Activated naive CD4-positive, alpha-beta T cell (primary cell): ENCODE measurements at places on chromosomes 2 and 18.
A peak's percentile ranks its signal among the peaks of the same experiment; 100 is the strongest.

DNA sequence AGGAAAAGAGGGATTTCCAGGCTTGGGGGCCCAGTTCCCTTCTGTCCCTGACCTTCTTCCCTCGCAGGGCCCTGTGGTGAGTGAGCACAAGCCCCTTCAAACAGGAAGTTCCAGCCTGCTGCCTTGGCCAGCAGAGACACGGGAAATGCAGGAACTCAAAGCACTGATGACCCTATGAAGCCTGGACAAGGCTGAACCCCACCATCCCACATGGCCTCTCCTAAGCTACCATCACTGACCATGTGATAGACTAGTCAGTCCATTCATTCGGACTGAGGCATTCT is 196.4 kb downstream of the TNS1 start:
- DNase-seq = no peak

DNA sequence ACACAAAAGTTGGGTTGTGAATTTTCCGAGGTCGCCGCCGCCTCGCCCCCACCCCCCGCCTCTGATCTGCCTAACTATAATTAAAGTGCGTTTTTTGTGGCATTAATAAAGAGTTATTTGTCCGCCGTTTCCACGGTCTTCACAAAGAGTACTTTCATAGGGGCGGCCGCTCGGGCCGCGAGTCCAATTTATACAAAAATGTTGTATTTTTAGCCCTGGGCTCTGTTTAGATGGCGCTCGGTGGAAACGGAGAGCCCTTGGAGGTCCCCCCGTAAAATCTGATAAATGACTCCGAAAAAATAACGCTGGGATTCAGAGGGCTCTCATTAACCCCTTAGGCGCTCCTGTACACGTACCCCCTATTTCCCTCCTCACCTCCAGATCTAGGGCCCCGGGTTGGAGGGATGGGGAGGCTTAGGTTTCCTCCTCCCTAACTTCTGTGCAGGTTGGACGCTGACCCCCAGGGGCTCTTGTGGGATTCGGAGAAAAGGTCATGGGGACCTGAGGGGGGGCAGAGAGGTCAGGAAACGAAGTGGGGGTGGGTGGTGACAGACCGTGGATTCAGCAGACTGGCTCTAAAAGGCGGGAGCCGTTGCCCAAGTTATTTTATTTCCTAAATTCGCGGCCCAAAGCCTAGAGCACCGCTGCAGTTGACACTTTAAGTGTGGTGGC is 1.9 kb downstream of the CYP26B1 start:
- no peak for DNase-seq

DNA sequence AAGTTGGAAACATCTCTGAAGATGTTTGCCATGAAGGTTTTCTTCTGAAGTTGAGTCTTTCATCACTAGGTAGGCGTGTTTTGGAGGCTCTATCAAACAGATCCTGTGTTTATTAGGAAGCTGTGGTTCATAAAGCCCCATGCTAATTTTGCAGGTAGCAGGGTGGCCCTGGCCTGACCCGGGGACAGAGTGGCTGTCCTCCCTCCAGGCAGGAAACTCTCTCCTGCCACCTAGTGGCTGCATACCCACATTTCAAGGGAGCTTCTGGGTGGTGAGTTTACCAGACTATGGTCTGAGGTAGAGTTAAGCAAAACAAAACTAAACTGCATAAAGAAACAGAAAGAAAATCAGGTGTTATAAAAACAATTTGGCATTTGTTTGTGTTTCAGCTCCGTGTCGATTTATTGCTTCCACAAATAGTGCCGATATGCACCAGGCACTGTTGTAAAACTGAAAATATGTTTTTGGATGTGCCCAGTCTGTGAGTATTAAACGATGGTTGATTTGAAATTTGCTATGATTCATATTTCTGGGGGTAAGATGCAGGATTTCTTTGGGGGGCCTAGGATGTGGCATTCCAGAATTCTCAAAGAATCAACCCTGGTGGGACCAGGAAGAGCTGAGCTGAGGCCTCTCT is 26.0 kb upstream of the IL37 start:
- DNase-seq = peak; percentile 11

DNA sequence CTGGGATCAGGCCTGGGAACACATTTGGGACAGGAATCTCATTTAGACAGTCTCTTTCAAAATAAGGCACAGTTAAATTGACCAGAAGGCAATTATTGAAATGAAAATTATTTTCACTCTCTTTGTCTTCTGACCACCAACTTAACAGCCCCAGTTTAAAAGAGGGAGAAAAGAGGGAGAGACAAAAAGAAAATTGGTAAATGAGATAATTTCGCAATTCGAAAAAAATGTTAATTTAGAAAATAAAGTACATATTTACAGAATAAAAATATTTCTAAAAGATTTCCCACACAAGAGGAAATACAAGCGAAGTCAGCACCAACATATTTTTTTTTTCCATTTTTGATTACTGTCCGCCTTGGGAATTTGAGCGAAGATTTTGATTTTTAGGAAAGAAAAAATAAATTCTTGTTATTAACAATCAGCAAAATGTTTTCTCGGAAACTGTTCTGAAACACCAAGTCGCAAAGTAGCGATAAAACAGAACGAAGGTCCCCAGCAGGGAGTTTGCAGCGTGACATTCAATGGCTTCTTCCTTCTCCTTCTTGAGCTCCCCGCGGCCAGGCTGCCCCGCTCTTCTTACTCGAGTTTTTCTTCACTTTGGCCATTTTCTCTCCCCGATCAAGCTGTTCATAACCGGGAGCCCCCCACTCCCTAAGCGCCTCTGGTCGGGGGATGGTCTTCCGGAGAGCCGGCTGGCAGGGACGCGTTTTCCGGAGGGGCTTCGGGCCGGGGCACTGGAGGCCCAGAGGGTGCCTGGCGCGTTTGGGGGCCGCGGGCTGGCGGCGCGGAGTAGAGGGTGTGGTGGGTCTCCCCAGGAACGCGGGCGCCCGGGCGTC is 5.0 kb downstream of the SP9 start:
- DNase-seq = no peak

DNA sequence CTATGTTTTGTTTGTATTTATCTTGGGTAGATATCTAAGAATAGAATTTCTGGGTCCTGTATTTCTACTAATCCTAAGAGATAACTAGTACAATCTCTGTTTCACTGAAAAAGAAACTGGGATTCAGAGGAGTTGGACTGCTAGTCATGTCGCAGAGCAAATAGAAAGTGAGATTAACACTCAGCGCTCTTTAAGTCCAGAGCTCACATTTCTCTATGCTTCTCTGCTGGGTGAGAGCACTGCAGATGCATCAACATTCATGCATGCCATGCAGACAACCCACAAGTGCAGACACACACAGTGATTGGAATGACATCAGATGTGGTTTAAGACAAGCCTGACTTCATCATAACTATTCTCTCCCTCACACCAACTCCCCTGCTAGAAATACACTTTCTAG is 563.8 kb downstream of the TDRD15 start:
- DNase-seq = no peak

- DNase-seq = no peak
Measured at GRCh38 chr2:108414945-108415344, 34.1 kb upstream of the GCC2 start.

DNA sequence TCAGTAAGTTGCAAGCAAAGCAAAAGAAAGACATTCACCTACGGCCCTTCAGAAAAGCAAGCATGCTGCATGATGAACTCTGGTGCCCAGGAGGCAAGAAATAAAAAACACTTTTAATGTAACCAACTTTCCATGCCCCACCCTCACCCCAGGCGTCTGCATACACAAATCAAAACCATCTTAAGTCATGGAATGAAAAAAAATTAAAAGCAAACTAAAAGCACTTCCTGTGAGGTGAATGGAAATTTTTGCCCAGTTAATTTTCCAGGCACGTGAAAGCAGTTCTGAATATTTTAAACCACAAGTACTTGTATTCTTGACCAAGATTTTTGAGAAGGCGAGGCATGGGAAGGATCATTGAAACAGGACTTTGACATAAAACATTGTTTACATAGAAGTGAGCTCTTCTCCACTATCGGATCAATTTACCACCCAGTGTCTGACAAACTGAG is 2.5 kb upstream of the ICOS start:
- no peak for DNase-seq

- no peak for DNase-seq
Measured at GRCh38 chr18:32301361-32301760, 111.5 kb downstream of the MEP1B start.

DNA sequence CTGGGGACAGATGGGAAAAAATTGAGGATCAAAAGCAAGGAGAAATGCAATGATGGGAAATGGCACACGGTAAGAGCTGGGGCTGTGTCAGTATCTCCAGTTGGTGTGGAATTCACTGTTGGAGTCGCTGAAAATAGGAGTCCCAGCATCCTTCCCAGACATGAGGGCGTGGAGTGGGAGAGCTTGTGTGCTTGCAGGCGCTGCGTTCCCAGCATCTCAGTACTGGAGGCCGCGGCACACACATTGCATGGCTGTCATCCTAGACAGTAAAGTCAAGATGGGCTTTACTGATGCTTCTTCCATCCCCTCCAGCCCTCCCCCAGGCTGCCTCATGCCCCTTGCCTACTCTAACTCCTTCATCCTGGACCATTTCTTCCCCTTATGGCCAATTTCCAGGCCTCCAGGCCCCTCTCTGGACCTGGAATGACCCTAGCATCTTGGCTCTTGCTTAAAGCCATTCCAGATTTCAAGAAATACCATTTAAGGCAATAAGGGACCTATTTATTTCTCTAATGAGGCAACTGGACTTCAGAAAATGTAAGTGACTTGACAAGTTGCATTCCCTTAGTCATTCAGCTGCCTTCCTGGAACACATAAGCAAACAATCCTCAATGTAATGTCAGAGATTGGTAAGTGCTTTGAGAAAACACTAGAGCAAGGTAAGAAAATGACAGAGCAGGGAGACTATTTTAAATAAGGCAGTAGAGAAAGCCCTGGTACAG is 70.5 kb upstream of the TTC39C start:
- no peak for DNase-seq

DNA sequence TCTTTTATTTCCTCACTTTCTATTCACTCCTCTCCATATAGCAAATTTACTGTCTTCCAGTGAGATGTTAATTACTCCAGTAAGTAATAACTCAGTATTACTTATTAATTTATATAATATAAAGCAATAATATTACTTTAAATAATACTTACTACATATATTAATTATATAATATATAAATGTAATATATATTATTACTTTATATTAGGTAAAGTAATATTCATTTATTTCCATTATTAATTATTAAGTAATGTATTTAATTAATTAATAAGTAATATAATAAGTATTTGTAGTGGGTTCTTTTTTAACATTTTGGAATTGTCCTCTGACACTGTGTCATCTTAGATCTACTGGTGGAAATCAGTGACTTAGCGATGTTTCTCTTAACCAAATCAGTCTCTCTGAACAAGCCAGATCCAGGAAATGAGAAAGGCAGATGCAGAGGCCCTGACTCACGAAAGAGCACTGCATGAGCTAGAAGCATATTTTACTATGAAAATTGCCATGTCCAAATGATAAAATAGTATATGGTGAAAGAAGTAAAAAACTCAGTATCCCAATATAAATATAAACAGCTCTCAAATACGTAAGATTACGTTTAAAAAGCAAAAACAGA is 115.9 kb downstream of the DSEL start:
- DNase-seq = no peak

DNA sequence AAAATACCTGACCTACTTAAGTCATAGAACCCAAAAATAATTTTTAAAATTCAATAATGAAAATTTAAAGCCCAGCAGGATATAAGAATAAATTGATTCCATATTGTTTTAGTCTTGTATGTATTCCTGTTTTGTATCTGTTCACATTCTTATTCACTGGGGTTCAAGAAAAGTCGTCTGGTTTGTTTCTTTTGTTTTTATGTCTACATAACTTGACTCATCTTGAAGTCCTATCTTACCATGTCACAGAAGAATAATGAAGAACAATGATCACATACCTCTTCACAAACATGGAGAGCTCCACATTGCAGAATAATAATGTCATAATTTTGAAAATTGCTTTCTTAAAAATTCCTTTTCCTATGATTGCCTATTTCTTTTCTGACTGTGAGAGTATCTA is 43.4 kb upstream of the LRP1B start:
- no peak for DNase-seq

GRCh38 chr2:170221317-170222288 is 43.7 kb downstream of the MYO3B start:
- DNase-seq = no peak

GRCh38 chr2:215401896-215402379 is 33.9 kb downstream of the FN1 start:
- DNase-seq = no peak

GRCh38 chr2:225164401-225165050 is 122.3 kb upstream of the DOCK10 start:
- DNase-seq = no peak

- DNase-seq = no peak
Measured at GRCh38 chr2:238698072-238698352, 149.9 kb upstream of the TWIST2 start.

DNA sequence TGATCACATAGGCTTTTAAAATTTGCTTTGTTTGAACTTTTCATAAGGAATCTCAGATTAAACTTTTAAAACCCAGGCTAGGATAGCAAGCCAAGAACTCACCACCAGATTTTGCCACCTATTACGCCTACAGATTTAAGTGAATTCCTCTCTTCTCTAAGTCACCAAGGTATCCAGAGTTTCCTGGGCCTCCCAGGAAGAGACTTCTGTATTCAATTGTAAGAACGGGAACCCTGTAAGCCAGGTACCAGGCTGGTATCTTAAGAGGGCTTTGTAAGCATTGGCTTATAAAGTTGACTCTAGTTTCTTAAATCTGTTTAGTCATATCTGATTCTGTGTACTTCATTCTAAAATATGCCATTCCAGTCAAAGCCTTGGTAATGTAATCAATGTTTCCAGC is 285.1 kb downstream of the MBD5 start:
- DNase-seq = no peak

DNA sequence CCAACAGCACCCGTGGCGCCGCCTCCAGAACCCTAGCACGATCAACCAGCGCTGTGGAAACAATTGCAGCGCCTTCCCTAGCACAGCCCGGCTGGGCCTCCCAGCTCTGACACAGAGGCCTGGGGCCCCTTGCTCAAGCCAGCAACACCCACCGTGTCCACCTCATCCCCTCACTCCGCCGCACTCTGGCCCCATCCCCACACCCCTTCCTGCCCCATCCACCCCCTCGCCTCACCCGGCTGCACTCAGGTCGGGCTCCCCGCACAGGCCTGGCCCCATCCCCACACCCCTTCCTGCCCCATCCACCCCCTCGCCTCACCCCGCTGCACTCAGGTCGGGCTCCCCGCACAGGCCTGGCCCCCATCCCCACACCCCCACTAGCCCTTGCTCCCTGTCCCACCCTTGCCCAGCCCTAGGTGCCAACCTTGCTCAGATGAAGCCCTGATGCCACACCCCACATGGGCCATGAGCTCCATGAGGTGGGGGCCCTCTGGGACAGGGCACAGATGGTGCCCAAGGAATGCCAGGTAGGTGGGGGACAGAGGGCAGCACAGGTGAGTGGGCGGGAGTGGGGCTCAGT is 28.7 kb downstream of the KIF1A start:
- DNase-seq = no peak
